ENCODE measurements at places on chromosomes 16 and 17.
A peak's percentile ranks its signal among the peaks of the same experiment; 100 is the strongest.

GRCh38 chr16:30775392-30776188 is 11.4 kb downstream of the ZNF629 start:
- peak; percentile 78 for DNase-seq

DNA sequence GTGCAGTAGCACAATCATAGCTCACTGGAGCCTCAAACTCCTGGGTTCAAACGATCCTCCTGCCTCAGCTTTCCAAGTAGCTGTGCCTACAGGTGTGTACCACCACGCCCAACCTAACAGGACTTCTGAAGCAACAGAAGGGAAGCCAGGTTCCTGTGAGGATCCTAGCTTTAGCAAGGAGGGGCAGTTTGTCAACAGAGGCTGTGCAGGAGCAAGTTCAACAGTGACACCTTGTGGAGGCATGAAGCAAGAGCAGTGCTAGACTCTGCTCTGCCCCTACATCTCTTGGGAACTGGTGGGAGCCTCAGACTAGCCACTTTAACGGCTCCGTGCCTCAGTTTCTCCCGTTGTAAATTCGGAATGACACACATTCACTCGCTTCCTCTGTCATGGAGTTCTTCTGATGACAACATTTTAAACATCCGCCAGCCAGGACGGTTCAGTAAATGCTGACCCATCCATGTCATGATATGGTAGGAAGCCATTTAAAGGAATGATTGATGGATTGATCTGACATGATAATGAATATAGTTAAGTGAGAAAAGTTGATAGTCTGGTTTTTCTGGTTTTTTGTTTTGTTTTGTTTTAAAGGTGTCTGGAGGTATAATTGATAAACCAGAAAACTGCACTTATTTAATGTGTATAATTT is 218.7 kb downstream of the MRTFB start:
- DNase-seq, result peak; percentile 50

DNA sequence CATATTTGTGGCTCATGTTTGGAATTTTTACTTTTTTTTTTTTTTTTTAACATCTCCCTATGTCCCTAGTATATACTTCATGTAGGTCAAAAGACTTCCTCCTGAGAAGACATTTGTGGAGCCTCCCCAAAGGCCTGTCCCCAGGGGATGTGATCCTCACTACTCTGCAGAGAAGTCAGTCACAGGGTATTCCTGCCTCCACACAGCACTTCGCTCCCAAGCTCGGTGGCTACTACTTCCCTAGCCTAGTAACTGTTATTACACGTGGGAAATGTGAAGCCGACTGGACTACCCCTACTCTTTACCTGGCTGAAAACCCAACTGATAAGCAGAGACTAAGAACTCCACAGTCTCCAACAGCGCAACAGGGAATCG is 116.8 kb downstream of the HIC1 start:
- DNase-seq, result no peak

DNA sequence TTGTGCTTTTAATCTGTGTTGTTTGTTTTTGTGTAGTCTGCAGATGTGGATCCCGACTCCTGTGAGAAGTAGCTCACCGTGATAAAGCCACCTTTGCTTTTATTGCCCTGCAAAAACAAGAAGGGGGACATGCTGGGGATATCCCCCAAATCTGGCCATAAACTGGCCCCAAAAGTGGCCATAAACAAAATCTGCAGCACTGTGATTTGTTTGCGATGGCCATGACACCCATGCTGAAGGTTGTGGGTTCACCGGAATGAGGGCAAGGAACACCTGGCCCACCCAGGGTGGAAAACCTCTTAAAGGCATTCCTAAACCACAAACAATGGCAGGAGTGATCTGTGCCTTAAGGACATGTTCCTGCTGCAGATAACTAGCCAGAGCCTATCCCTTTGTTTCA is 15.1 kb downstream of the AHSP start:
- no peak for DNase-seq

DNA sequence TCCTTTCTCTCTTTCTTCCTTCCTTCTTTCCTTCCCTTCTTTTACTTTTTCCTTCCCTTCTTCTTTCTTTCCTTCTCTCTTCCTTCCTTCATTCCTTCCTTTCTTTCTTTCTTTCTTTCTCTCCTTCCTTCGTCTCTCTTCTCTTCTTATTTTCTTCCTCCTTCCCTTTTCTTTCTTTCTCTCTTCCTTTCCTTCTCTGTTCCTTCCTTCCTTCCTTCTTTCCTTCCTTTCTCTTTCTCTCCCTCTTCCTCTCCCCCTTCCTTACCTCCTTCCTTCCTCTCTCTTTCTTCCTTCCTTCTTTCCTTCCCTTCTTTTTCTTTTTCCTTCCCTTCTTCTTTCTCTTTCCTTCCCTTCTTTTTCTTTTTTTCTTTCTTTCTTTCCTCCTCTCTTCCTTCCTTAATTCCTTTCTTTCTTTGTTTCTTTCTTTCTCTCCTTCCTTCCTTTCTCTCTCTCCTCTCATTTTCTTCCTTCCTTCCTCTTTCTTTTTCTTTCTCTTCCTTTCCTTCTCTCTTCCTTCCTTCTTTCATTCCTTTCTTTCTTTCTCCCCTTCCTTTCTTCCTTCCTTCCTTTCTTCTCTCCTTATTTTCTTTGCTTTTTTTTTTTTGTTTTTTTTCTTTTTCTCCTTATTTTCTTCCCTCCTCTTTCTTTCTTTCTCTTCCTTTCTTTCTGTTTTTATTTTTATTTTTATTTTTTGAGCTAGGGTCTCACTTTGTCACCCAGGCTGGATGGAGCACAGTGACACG is 22.8 kb downstream of the GPR142 start:
- no peak for DNase-seq

DNA sequence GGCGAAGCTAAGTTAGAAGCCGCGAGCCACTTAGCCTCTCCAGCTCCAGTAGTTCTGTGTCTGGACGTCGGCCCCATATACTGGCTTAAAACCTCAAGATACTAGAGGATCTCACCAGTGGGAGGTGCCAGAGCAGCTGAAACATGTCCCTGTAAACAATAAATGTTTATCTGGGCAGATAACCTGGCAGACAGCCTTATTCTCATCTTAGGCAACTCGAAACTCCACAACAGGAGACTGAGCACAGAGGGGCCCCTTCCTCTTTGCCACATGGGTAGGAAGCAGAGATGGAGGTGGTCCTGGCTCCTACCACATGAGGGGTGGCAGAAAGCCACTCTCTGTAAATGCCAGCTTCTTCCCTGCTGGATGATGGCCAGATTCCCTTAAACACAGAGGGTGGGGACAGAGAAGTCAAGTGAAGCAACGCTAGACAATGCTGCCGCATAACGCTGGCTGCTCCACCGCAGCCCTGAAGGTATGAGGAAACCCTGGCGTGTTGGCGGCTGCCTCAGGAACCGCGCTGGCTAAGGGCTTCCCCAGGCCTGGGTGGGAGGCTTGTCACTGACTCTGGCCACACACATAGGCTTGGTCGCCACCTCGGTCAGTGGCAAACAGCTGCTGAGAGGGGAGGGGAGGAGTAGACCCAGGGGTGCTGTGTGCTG is 67.9 kb downstream of the HIC1 start:
- no peak for DNase-seq

DNA sequence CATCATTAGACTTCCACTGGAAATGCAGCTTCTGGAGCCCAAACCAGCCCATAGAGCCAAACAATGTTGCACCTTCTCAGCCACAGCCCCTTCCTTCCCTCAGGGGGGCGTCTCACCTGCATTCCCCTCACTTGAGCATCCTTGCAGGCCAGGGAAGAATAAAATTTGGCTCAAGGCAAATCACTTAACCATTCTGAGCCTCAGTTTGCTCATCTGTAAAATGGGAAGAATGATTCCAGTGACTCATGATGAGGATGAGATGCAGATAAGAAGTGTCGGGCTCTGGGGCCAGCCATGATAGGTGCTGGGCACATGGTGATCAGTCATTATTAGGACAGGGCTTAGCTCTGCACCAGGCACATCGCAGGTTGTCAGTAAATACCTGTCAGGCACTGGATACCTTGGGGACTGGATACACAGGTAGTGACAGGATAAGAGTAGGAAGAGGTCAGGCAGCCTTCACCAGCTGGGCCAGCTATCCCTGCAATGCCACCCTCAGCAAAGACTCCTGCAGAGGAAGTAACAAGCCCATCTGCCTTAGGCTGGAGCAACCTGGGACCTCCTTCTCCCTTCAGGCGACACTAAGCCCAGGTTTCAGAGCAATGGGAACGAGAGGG is 208.0 kb upstream of the TNRC6C start:
- no peak for DNase-seq

DNA sequence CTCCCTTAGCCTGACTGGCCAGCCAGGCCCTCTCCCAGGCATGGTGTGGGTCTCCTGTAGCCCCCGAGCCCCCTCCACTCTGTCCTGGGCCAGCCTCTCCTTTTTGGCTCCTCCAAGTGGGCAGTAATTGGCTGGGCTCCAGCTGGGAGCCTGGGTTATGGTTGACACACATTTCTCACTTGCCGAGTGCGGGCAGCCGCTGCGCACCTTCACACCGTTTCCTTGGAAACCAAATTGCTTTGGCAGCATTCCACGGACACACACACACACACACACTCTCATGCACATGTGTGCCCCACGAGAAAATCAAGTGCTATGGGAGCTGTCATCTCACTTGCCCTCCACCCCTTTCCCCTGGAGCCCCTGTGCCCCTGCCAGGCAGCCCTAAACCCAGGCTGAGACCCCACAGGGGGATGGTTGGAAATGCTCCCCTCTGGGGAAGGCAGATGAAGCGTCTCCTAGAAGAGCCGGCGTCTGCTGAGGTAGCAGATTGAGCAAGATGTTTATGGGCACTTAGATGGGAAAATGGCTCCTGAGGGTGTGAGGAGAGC is 402.7 kb upstream of the TNRC6C start:
- DNase-seq, result no peak

DNA sequence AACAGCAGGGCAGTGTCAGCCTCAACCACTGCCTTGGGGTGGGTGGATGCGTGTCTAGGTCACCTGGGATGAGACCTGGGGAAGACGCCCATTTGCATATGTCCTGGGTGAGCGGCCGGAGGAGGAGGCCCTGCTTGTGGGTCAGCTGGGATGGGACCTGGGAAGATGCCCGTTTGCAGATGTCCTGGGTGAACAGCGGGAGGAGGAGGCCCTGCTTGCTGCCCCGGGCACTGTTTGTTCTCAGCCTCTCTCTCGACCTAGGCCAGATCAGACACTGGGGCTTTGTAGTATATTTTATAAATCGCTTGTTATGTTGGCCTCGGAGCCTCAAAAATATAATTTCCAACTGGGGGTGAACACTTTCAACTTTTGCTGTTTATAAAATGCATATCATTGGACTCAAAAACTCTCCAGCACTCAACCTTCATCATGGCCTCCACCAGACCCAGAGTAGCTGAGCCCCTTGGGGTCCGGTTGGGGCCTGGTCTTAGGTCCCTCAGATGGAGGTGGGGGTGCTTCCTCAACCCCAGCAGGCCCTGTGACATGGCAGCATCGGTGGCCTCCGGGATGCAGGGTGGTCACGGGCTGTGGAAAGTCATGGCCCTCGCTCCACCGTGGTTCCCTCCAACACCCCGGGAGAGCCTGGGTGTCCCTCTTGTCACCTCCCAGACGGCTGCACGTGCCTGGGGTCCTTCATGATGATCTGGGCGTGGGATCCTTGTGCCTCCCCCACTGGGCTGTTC is 17.3 kb downstream of the DBNDD1 start:
- DNase-seq, result no peak

DNA sequence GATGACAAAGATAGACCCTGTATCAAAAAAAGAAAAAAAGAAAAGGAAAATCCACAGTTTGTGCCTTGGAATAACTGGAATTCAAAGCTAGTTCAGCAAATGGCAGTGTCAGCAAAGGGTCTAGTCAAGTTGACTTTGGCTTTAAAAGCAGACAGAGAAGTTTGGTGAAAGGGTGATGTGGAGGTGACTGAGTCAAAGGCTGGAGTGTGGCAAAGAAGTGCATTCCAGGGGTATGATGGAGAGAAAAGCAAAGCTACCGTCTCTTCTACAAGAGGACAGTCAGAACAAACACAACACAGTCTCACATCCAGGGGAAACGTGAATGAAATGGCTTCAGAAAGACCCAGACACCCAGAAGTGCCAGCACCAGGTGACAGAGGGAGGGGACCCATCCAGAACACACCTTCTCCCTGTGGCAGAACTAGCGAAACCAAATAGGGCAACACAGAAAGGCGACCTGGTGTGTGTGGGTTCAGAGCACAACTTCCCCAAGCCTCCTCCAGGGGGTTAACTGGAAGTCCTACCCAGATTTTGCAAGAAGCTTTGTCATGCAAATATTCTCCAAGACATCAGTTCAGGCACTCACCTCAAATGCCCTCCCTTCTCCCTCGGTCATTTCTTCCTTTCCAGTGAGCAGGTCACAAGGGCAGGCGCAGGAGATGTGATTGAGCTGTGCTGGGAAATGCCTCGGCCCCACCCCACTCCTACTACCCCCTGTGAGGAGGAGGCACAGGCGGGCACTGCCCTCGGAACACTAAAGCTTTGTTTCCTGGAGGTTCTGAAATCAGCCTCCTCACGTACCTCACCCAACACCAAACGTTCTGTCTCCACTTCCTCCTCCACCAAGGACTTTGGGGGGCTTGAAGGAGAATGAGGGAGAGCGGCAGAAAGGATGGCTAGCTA is 481.9 kb downstream of the SOX9 start:
- no peak for DNase-seq

DNA sequence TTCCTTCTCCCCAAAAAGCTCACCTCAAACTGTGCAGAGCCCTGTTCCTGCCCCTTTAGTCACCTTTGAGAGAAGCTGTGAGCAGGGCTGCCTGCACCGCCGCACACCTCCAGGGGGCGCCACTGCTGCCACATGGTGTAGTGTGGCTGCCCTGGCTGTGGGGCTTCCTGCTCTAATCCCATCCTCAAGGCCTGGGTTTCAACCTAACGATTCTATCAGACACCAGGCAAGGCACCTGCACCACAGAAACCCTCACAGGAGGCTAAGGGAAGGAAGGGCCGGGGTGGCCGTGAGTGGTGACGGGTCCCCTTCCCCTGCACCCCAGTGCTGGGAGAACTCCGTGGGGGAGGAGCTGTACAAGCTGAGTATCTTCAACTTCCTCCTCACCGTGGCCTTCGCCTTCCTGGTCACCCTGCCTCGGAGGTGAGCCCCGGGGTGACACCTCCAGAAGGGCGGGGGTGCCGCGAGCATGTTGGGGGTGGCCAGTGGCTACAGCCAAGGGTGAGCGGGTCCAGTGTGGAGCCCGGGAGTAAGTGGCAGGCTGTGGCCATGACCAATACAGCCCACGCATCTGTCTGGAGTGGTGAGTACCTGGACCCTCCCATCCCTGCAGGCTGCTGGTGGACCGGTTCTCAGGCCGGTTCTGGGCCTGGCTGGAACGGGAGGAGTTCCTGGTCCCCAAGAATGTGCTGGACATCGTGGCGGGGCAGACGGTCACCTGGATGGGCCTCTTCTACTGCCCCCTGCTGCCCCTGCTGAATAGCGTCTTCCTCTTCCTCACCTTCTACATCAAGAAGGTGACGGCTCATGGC is 7.0 kb downstream of the TMC8 start:
- peak; percentile 73 for DNase-seq

DNA sequence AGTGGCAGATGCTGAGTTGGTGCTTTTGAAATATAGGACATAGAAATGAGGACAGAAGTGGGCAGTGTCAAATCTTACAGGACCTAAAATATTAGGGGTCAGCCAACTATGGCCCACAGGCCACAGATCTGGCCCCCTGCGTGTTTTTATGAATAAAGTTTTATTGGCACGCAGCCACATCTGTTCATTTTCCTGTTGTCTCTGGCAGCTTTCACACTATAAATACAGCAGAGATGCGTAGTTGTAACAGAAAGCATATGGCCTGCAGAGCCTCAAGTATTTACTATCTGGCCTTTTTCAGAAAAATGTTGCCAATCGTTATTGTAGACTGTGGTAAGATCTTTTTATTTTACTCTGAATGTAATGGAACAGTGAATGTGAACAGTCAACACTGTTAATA is 82.8 kb downstream of the ABCC6 start:
- no peak for DNase-seq
